Kidney epithelial cell (primary cell): ENCODE measurements at places on chromosomes 11 and 22. TPM values are rescaled to one million over a fixed set of nuclear protein-coding genes. Genes with fewer than 3 reads are reported as not detected.

DNA sequence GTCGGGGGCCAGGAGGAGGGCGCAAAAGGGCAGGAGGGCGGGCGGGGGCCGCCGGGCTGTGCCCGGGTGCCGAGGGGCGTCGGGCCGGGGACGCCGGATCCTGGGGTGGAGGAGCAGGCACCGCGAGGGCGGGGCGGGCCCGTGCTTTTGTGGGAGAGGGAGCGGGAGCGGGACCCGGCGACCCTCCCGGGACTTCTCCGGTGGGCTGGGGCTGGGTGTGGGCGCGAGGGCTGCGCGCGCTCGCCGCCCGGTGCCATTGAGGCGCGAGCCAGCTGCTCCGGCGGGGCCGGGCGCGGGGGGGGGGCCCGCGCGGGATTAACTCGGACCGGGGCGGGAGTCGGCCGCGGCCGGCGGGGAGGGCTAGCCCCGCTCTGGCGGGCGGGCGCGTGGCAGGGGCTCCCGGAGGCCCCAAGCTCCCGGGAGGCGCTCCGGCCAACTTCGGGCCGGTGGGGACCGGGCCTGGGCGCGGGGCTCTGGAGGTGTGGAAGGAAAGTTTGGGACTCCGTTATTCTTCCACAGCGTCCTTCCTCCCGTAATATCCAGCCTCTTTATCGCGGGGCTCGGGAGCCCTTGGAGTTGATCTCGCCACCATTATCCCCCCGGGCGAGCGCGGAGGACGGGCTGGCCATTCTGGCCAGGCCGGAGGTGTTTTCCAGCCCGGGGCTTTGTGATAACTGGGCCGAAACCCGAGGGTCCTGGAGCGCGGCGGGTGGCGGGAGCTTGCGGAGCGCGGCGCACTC is 936 bp downstream of the CECR2 start:
- DNase-seq: no peak

Gene ACR
- not detected in 2 replicates for total RNA-seq

Gene SYT8
- 0.17 TPM in 1 of 2 replicates, not detected in the other for total RNA-seq

Gene KCTD17
- 32.9 and 35.3 TPM in 2 replicates for total RNA-seq

Gene MS4A7
- total RNA-seq: not detected in 2 replicates

GRCh38 chr11:44943118-44943517 is 7.6 kb downstream of the TP53I11 start:
- no peak for DNase-seq

DNA sequence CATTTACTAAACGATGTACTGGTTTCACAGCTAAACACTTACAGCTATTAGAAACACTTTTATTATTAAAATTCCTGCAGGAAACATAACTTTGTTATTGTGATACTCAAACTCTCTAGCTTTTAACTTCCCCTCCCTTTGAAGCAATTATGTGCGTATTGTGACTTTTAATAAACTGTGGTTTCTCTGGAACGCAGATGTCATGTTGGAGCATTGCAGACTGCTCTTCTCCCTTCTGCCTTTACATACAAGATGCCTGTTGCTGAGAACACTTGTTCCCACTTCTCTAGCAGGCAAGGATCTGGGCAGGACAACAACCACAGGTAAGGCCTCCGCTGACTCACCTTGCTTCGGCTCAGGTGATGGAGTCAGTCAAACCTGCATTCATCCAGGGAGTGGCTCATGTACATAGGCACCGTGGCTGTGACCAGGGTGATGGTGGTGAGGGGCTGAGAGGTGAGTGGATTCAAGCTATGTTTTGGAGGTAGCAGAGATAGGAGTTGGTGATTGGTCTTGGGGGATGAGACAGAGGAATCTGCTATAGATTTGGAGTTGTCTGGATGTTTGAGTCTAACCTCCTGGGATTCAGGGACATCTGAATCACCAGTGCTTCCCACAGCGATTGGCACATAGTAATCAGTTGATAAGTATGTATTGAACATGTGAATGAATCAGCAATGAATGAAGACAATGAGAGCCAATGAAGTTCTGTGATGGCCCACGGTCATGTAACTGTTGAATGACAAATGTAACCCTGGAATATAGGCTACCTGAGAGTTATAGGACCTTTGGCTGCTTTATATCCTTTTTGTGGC is 106.0 kb downstream of the ADAMTS15 start:
- no peak for DNase-seq

Gene CLTCL1
- 25.9 and 28.2 TPM in 2 replicates for total RNA-seq

GRCh38 chr11:34468209-34468841 is 29.6 kb downstream of the CAT start:
- no peak for DNase-seq

DNA sequence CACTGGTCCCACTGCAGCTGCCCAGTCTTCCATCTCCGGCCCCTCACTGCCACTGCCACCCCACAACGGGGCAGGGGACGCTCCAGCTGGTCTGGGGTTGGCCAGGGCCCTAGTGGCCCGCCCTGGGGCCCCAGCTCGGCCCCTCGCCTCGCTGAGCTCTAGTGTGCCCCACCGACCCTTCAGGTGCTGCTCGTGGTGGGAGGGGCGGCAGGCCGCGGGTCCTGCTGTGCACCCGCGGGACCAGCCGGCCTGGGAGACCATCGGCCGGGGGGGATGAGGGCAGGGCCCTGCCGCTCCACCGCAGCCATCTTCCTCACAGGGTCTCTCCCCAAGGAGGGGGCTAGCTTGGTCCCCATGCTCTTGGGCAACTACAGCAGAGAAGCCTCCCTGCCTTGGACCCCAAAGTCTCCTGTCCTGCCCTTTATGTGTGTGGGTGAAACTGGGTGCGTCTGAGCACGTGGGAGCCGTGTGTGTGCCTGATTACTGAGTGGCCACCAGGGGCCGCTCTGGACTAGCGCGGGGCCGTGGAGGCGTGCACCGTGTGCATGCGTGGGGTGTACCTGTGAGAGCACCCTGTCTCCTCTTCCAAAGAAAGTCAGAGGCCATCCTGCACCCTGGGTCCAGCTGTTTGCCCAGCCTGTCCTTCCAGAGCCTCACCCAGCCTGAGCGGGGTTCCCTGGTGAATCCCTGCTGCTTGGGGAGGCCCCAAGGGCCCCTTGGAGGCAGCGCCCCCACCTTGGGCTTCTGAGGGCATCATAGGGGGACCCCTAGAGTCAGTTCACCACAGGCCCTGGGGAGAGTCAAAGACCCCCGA is 6.0 kb upstream of the ACR start:
- no peak for DNase-seq

GRCh38 chr22:48778308-48779195 is 1049.1 kb downstream of the BRD1 start:
- no peak for DNase-seq

Gene RIMBP3B
- 0.07 and 0.29 TPM in 2 replicates for total RNA-seq

- DNase-seq: no peak
Measured at GRCh38 chr11:94757037-94757735, 11.0 kb upstream of the AMOTL1 start.

Gene PARVG
- total RNA-seq: not detected in 2 replicates

GRCh38 chr11:76591416-76591815 is 79.1 kb downstream of the LRRC32 start:
- no peak for DNase-seq

DNA sequence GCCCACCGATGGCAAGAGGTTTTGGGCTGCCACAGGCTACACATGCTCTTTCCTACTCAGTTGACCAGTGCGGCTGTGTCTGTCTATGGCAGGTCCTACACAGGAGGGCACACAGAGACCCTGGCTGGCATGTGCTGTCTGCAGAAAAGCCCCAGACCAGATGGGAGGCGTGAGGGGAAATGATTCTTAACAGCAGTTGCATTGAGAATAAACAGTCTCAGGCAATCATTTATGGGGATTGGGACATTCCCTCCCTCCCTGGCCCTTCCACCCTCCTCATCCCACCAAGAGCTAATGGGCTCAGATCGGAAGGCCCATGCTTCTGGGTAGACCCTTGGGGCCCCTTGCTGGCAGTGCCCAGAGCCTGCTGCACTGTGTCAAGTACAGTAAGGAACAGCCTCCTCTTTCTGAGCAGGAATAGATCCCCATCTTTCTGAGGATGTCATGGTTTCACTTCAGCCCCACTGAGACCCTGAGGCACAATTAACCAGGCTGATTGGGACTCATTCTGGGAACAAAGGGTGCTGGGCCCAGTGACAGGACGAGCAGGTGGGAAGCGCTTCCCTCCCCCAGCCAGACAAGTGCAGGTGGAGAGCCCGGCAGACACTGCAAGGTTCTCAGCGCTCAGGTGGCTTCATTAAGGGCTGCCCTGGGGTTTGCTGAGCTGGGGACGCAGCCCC is 28.3 kb downstream of the TSPAN18 start:
- DNase-seq: no peak

Gene DEPDC5
- 10.3 and 13.6 TPM in 2 replicates for total RNA-seq

Gene GSTT2
- 0.50 and 1.2 TPM in 2 replicates for total RNA-seq

- DNase-seq: no peak
Measured at GRCh38 chr11:102950622-102951081, 4.9 kb downstream of the MMP13 start.

Gene SLC22A8
- not detected in 2 replicates for total RNA-seq

GRCh38 chr11:68471360-68472340 is 11.1 kb downstream of the PPP6R3 start:
- DNase-seq: peak; percentile 51
